ENCODE measurements at places on chromosomes 6 and 20. TPM values are rescaled to one million over a fixed set of nuclear protein-coding genes. Genes with fewer than 3 reads are reported as not detected.

The OR10C1 gene
- not detected for total RNA-seq

The SLC26A8 gene
- not detected for total RNA-seq

The NRSN1 gene
- total RNA-seq = not detected

The CCR6 gene
- total RNA-seq = 1.7 TPM

The CASS4 gene
- total RNA-seq = 1.9 TPM

The RSPH3 gene
- 2.1 TPM for total RNA-seq

The FAM83C gene
- not detected for total RNA-seq

The FBXO5 gene
- total RNA-seq = 10.6 TPM

The LTA gene
- total RNA-seq = 1,641 TPM

The WFDC2 gene
- 0.34 TPM for total RNA-seq

The NFATC2 gene
- total RNA-seq = 51.4 TPM

The SESN1 gene
- total RNA-seq = 3.9 TPM

The WFDC10B gene
- total RNA-seq = not detected

The DUSP15 gene
- total RNA-seq = not detected

The ME1 gene
- total RNA-seq = 0.55 TPM

The LYRM4 gene
- 50.6 TPM for total RNA-seq

The SLC22A3 gene
- total RNA-seq = 0.11 TPM
